ENCODE measurements at places on chromosomes 4 and X.

DNA sequence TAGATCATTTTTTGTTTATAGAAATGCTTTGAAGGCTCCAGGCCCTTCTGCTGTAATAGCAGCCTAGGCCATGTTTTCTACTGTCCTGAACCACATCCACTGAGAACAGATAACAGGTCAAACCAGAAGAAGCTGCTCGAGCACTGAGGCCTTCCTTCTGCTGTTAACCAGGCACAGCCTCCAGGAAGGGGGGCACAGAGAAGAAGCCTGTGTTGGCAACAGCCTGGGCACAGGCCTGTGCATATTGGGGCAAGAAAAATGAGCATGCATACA is 37.4 kb upstream of the PDK3 start:
- DNase-seq, result no peak

- DNase-seq, result no peak
Observed at GRCh38 chr4:13174001-13174400, 310.1 kb downstream of the RAB28 start.

- DNase-seq, result no peak
Observed at GRCh38 chrX:134990475-134990800, 353 bp upstream of the SMIM10 start.

DNA sequence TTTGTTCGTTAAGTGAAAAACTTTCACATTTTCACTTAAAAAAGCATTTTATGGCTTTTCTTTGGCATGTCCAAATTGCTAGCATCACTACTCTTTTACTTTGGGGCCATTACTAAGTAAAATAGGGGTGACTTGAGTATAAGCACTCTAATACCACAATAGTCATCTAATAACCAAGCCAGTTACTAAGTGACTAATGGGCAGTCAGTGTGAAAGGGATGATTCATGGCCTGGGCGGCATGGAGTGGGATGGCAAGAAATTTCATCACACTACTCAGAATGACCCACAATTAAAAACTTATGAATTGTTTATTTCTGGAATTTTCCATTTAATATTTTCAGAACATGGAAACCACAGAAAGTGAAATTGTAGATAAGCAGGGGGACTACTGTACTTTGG is 60.9 kb downstream of the BMP15 start:
- DNase-seq, result no peak

DNA sequence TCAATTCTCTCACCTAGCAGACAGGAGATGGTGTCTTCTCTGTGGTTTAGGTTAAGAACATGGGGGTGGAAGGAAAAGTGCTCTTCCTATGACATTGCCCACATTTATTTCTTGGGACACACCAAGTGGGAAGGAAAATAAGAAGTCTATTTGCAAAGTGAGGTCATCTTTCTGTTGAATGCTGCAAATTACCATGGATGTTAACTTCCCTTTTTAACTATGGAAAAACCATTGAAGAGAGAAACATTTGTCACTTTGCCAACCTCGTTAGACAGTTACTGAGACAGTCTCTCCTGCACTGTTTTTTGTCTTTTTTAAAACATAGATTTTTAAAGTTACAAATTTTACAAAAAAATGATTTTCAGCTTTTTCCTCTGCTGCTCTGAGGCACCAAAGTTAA is 72.8 kb upstream of the BEND4 start:
- no peak for DNase-seq

DNA sequence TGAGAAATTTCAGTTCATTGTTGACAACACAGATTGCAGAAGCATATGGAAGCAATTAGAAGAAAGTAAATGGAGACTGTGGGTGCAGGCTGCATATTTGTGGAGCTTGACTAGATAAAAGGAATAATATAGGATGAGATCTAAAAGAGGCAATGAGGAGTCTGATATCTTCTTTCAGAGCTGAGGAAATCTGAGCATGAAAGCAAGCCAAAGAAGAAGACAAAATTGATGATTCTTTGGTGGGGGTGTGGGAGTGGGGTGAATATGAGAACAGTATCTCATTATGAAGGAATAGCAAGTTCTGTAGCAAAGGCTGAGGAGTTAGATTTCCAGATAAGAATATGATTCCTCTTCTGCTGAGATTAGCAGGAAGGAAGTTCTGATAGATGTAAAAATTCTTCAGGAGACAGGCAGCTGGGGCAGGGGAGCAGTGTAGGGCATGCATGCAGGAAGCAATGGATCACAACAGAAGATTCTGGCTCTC is 6.1 kb upstream of the PDHA2 start:
- DNase-seq, result no peak

GRCh38 chrX:138411048-138411447 is 300.5 kb downstream of the FGF13 start:
- DNase-seq, result no peak
